ENCODE measurements at places on chromosomes 3 and 15.
A peak's percentile ranks its signal among the peaks of the same experiment; 100 is the strongest.

GRCh38 chr3:9222956-9223639 lies 26.3 kb downstream of the SRGAP3 start:
- peak; percentile 15 for DNase-seq

DNA sequence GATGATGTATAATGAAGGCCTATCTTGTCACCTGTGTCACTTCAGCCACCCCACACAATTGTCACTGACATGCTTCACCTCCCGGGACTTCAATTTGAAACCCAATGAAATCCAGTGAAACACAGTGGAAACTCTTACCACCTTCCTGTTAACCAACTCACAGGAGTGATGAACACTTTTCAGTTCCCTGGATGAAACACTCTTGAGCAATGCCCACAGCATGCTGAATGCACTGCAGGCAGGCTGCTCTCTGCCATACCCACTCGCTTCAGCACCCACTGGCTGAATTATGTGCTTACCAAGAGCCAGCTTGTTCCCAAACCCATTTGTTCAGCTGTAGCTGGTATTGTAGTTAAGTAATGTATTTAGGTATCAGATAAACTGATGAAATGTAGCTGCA lies 47.0 kb downstream of the MAP2K1 start:
- no peak for DNase-seq

- DNase-seq, result peak; percentile 83
Observed at GRCh38 chr3:179071323-179072099, at the start of gene ZMAT3. Gene ZMAT3 (minus strand): TSS chr3:179071809. CDS start chr3:179067752, 4,057 bp downstream.

- peak; percentile 93 for DNase-seq
Observed at GRCh38 chr3:16203031-16203430, 28.6 kb downstream of the GALNT15 start.

- DNase-seq, result no peak
Observed at GRCh38 chr15:99976811-99977271, 243.6 kb upstream of the LYSMD4 start.

DNA sequence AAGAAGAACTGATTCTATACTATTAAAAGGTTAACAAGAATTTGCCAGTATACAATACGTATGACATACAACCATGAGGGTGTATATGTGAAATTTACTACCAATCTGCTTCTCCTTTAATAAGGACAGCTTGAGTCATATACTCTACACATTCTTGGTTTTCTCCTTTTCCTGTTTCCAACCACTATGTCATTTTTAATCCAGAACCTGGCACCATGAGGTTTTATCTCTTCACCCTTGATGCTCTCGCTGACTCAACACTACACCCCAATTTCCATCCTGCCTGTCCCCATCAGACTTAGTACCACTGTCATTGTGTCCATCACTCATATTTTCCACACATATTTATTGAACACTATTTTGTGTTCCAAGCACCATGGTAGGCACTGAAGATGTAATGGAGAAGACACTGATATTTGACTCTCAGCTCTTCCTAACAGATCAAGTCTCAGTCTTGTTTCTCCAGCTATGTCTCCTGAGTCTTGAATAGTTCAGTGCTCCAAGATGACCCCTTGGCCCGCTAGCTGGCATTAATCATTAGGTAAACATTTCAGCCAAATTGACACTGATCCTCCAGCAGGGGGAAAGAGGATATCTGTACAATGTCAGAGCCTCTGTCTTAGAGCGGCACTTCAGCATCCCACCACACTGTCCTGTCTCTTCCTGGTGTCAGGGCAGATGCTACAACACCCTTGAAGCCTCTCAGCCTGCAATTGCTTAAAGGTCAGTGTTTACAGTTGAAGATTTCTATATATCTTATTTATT lies 11.2 kb upstream of the COL8A1 start:
- peak; percentile 78 for DNase-seq

- DNase-seq, result peak; percentile 37
Observed at GRCh38 chr15:19987389-19988048, 554.1 kb downstream of the GOLGA6L6 start.

DNA sequence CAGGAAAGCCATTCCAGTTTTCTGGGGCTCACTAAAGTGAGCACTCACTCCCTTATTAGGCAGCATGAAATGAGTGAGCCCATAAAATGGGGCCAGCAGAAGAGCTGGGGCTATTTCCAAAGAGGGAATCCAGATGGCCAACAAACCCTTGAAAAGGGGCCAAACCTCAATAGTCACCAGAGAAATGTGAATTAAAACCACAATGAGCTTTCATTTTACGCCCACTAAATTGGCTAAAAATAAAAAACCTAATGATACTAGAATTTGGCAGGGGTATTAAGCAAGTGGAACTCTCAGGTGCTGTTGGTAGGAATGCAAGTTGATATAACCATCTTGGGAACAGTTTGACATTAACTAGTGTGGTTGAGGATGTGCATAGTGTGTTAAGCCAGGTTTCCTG lies 42.1 kb upstream of the RAF1 start:
- no peak for DNase-seq

GRCh38 chr3:2950159-2950558 lies 160.0 kb downstream of the IL5RA start:
- no peak for DNase-seq

GRCh38 chr15:61138156-61138555 lies 90.9 kb downstream of the RORA start:
- no peak for DNase-seq

DNA sequence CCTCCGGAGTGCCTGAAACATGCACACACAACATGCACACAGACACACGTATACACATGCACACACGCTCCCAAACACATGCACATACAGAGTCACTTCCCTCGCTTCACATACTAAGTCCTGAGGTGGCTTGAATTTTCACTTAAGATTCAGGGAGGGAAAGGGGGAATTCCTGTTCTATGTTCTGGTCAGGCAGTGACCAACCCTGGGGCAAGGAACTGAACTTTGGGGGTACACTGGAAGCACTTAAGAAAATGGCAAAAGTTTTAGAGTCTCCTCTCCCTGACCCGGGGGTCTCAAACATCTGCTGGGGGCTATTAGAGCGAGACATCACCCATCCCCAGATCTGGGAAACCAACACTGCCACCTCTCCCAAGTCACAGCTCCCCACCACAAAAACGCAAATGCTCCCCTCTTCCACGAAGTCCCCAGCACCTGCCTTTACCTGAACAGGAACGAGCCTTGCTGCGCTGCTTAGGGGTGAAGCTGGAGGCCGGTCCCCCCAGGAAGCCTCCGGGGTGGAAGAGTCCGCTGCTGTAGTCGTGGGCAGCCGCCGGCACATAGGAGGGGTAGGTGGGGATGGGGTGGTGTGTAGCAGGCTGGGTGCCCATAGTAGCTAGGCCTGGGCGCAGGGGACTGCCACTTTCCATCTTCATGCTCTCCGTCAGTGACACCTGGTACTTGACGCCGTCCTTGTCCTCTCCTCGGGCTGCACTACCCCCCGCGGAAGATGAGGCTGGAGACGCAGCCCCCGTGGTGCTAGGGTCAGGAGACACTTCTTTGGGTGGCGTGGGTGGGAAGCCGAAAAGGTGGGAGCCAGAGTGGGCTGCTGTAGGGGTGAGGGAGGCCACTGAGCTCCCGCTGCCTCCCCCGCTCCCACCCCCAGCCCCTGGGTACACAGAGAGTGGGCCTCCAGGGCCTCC lies 7.5 kb downstream of the GATA2 start:
- no peak for DNase-seq

- DNase-seq, result no peak
Observed at GRCh38 chr3:144496141-144496835, 524.7 kb downstream of the DIPK2A start.

DNA sequence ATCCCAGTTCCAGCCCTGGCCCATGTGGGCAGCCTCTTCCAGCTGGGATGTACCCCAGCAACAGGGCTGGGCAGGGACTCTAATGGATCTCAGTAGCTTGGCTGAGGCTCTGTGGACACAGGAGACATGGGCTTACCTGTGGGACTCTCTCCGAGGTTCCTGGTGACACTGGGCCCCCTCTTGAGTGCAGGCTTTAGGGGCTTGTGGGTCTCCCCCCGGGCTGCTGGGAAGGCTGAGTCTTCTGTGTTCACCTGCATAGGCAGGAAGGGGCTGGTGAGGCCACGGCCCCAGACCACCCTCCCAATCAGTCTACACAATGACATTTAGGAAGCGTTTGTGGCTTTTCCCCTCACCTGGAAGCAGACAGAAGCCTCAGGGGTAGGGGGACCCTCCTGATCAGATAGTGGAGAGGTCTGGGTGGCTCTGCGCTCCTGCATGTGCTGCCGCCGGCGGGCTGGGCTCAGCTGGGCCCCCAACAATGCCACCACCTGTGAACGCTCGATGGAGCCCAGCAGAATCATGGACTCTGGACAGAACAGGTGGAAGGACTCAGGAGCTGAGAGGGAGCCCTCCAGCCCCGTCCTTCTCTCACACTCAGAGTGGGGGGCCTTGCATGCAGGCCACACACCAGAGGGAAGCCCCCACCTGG lies 8.4 kb downstream of the CLCN2 start:
- no peak for DNase-seq

GRCh38 chr3:127997961-127998360 lies 54.3 kb upstream of the SEC61A1 start:
- DNase-seq, result peak; percentile 43

GRCh38 chr15:89662893-89663626 lies 7.8 kb upstream of the KIF7 start:
- DNase-seq, result peak; percentile 93

DNA sequence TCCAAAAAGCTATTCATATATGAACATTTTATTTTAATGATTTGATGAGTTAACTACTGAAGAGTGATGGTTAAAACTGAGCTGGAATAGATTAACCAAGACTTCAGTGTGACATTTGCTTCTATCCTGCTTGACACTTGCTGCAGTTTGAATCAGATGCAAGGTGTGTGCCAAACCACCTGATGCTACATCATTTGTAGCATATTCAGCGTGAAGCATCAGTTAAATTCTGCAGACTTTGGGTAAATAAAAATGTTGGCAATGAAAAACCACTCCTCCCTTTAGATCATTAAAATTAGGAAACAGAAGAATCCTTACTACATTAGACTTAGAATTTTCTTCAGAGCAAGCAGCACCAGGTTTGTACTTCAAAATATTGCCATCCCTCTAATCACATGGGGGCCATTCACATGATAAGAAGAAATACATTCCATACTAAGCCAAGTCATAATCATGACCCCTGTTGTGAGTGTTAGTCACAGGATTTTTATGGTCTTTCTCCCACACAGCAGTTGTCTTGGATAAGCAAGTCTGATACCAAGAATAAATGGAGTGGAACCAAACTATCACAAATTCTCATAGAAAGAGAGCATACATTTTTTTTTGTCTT lies 160.7 kb upstream of the TNIK start:
- peak; percentile 10 for DNase-seq

DNA sequence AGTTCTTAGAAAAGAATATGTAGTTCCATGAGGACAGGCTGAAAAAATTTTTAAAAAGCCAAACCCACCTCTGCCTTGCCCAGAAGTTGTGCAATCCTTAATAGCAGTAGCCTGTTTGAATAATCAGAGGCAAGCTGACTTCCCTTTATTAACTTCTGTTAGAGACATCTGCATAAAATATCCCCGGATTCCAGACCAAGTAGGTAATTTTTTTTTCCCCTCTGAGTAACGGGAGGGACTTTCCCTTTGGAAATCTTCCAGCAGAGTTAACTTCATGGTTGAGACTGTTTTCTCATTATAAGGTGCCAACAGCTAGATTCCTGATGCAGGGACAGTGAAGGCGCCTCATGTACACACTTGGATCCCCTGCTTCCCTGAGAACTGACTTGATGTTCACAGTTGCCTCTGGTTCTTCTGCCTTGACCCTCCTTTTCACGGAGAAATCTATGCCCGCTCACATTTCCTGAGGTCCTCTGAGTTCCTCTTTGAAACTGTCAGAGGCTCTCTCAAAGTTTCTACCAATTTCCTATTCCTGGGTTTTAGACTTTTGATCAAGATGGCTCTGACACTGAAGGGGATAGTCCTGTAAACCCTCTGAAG lies 227.6 kb upstream of the BHLHE40 start:
- DNase-seq, result peak; percentile 32

- DNase-seq, result no peak
Observed at GRCh38 chr15:42549741-42550392, 1.2 kb downstream of the HAUS2 start.

DNA sequence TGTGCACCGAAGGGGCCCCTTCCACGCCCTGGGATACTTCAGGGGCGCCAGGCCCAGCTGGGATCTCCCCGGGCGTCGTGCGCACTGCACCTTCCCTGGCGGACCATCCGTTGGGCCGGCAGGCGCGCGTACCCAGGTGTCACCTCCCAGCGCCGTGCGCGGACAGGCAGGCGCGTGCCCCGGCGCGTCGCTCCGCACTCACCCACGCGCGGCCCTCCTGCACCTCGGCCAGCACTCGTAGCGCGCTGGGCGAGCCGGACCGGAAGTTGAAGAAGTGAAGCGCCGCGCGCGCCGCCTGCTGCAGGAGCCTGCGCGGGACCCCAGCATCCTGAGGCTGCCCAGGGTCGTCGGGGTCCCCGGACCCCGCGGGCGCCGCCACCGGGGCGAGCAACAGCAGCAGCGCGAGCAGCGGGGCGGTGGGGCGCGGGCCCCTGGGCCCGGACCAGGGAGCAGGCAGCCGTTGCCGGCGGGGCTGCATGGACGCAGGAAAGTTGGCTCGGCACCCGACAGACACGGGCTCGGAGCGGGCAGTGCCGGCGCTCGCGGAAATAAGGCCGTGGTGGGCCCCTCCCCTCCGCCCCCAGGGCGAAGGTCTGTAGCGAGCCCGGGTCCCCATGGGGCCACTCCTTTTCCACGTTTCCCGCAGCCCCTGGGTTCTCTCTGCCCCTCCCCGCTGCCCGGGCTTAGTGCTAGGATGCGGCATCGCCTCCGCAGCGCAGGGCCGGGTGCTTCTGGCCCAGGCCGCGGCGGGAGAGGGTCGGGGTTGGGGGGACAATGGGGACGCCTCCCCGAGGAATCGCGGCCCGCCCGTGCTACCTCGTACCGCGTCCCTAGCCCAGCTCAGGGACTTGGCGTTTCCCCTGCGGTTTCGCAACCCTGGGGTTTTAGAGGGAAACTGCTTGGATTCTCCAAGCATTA lies at the start of gene RARRES1:
RARRES1 (minus strand) TSS at position 520 of the 918 bp plus-strand sequence; CDS start at position 478, 42 bp downstream.
- DNase-seq, result no peak

GRCh38 chr15:86591994-86592735 lies 512.5 kb downstream of the AGBL1 start:
- DNase-seq, result no peak

GRCh38 chr3:16482770-16483531 lies 30.5 kb downstream of the RFTN1 start:
- DNase-seq, result no peak

DNA sequence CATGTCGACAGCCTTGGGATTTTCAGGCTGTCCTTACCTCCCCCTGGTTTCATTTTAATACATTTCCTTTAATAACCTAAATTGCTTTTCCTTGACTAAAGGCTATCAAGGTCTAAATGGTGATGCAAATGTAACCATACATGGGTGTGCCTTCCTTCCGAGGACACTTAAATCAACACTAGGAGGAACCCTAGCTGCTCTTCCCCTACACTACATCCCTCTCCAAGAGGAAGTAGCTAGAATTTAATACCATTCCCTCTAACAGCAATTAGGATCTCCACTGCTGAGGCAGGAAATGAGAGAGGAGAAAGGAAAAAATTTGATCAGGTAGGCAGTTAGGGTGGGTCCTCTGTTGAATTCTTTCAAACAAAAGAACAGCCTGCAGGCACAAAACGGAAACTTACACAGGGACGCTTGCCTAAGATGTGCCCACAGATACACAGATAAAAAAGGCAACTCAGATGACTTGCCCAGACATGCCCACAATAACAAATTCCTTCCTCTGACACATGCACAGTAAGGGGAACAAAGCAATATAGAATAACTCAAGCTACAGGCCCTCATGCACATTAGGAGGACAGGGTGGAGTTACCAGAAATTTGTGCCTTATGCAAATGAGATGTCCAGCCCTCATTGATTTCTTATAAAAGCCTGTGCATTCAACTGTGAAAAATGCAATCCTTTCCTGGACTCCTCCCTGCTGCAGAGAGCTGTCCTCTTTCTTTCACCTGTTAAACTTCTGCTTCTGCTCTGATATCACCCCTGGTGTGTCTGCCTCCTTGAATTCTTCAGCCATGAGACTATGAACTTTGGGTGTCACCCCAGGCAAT lies 1024.4 kb upstream of the CADM2 start:
- DNase-seq, result peak; percentile 96
